ENCODE measurements at places on chromosomes 7 and 10.

DNA sequence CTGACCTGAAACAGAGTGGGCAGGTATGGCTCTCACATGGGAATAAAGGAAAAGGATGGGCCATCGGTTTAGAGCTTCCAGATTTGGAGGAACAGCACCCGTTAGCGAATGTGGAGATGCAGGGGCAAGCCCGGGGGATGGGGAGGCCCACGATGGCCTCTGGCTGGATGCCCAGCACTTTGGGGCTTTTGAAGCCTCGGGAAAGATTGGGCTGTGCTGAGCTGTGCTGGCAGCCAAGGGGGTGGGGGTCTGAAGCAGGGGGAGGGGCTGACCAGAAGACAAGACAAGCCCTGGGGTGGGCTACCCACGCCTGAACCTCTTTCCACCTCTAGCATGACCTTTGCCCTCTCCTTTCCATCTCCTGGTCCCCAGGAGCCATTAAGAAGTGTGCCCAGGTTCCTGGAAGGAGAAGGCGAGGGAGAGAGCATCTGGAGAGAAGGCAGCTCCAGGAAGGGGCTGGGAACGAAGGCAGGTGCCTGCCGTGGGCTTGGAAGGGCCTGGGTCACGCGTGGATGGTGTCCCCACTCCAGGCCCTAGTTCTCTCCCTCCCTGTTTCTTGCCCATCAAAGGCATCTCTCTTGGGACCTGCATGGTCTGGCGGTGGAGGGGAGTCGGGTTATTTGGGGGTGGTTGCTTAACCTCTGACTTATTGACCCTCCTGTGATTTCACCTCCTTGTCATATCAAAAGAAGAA, 39.7 kb downstream of the JAKMIP3 start:
- no peak for DNase-seq

DNA sequence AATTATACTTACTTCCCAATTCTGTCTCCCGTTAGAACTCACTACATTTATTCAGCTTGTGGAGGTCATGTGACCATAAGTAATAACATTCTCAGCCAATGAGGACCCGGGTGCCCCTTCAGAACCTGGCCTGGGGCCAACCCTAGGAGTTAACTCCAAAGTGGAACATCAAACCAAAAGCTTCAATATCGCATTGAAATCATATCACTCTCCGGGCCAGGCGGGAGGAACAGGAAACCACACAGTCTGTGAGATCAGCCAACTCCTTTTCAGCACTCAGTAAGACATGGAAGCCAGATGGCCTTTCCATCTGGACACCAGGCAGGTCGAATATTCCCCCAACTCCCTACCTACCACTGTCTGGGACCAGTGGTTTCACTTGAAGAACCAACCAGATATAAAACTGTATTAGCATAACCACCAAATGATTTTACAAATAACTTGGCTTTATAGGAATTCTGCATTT, 5.5 kb downstream of the CREB3L2 start:
- no peak for DNase-seq

- no peak for DNase-seq
These were observed 43.0 kb downstream of the SCRN1 start for GRCh38 chr7:29946428-29947186.

DNA sequence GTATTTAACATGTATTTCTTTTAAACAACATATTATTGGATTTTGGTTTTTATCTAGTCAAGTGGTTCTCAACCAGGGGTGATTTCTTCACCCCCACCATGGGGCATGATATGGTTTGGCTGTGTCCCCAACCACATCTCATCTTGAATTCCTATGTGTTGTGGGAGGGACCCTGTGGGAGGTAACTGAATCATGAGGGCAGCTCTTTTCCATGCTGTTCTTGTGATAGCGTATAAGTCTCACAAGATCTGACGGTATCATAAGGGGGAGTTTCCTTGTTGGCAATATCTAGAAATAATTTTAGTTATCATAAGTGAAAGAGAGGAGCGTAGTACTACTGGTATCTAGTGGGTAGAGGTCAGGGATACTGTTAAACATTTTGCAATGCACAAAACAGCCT, 37.6 kb downstream of the TMEM168 start:
- DNase-seq = no peak

GRCh38 chr7:79741684-79742083, 288.2 kb upstream of the MAGI2 start:
- no peak for DNase-seq

- no peak for DNase-seq
These were observed 276.9 kb downstream of the DNAJB6 start for GRCh38 chr7:157613575-157614322.

DNA sequence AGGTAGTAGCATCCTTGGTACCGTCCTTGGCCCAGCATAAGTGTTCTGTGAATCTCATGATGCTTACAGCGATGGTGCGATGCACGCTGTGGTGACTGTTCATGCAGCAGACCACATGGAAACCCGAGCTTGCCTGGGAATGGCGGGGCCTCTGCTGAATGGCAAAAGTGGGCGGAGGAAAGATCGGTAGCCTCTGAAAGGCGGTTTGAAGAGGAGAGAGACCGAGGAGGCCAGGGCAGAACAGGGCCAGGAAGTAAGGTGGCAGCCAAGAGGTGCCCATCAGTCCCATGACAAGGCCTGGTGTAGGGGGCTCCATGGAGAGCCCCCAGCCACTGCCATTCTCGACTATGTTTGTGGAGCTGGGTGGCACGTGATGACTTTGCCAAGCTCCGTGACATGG, 33.2 kb upstream of the CNPY1 start:
- DNase-seq = no peak

DNA sequence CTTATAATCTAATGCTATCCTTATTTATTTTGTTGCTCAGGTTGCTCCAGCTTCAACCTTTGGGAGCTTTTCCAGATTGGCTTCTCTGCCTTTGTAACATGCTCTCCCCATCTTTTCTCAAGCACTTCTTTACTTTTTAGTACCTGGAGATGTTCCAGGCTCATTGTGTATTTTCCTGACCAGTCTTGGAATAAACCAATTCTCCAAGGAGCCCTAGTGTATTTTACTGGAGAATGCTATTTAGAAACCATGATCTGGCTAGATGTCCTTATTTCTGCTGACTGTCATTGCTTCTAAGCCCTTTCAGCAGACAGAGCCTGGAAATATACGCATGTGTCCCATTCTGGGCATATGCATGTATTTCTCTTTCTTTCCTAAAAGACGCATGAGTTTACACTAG, 95.7 kb downstream of the EMX2 start:
- DNase-seq = no peak

- no peak for DNase-seq
These were observed 49.5 kb downstream of the GATA3 start for GRCh38 chr10:8104005-8104404.

GRCh38 chr7:155291045-155291530, 6.6 kb upstream of the INSIG1 start:
- DNase-seq = no peak

GRCh38 chr10:9681655-9682054, 1336.0 kb upstream of the CELF2 start:
- no peak for DNase-seq

DNA sequence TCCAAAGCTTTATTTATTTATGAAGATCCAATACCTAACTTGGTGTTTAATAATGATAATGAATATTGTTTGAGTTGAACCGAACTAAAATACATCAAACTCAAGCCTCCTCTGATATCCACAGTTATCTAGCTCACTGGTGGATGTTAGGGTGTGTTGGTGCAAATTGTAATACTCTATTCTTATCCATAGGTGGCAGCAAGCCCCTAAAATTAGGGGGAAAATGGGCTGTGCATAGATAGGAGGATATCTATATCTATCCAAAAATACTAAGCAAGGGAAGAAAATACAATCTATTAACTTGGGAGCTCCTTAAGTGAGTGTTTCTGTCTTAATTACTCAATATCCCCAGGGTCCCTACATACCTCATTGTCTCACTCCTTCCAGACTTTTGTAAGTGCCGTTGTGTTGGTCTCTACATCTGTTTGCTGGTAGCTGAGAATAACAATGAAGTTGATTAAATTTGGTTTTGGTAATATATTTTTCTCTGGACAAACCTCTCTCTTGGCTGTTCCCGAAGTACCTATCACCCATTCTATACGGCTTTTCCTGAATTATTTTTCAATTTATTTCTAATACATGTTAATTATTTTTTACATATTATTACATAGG, 55.0 kb upstream of the VWDE start:
- DNase-seq = no peak

DNA sequence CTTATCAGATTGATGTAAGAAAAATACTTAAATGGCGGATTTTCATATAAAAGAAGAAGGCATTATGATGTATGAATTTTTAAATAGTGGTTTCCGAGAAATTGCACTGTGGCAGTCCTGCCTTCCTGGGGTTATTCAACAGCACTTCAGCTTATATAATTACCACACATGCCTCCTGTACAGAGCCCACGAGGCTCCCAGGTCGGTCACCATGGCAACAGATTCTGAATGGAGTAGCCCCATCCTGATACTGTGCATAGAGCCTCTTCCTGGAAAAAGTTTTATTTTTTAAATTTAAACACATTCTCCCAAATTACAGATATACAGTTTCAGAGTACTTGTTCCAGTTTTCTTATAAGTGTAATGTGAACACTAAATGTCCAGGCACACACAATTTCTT, 15.9 kb upstream of the ASB4 start:
- peak; percentile 27 for DNase-seq
